ENCODE measurements at places on chromosomes 5 and 9.

DNA sequence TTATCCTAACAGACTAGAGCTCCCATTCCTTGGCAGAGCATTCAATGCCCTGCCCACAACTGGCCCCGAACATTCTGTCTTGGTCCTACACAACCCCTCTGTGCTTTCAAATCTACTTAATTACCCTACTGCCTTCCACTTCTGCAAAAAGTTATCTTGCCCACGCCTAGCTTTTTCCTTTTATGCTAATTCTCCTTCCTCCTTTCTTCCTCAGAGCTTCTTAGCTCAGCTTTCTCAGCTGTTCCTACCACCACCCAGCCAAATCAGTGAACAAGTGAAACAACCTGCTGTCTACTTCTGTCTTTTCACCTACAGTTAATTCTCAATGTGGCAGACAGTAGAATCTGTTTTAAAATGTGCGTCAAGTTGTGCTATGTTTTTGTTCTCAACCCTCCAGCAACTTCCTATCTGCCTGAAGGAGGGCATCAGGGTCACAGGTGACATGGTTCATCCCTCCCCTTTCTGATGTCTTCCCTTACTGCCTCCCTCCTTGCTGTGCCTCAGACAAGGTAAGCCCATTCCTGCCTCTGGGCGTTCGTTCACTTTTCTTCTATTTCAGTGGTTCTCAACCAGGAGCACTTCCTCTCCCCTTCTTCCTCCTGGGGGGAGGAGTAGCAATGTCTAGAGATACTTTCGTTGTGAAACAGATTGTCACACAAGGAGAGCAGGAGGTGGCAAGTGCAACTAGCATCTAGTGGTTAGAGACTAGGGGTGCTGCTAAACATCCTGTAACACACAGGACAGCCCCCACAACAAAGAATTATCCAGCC, 1.3 kb upstream of the REEP5 start:
- DNase-seq, result no peak

- no peak for DNase-seq
Observed at GRCh38 chr9:114050646-114051045, 27.5 kb downstream of the AMBP start.

- DNase-seq, result no peak
Observed at GRCh38 chr5:125005266-125005665, 258.8 kb upstream of the ZNF608 start.

GRCh38 chr9:134877541-134877940, 3.1 kb upstream of the FCN2 start:
- DNase-seq, result no peak

GRCh38 chr9:105535920-105536668, 21.8 kb upstream of the FKTN start:
- DNase-seq, result no peak

- DNase-seq, result no peak
Observed at GRCh38 chr9:38017149-38017884, 51.7 kb downstream of the SHB start.

DNA sequence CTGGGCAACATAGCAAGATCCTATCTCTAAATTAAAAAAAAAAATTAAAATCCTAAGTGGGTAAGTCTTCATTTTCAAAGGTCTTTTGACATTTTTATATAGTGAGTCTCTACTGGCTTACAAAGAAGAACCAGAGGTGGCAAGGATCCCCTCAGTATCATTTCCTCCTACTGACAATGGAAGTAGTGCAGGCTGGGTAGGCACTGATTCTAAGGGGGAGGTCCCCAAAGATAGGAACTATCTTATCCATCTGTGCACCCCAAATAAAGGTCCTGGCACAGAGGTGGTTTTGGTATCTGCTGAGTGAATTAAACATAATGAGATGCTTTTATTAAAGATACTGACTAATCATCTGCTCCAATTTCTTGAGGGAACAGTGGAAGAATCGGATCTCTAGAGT, 4.2 kb downstream of the FAM193B start:
- DNase-seq, result no peak

- DNase-seq, result no peak
Observed at GRCh38 chr5:150562832-150563231, 54.9 kb downstream of the NDST1 start.

GRCh38 chr9:110006657-110007056, 201.3 kb downstream of the C9orf152 start:
- DNase-seq, result no peak

- no peak for DNase-seq
Observed at GRCh38 chr9:116888066-116888465, 201.0 kb downstream of the TRIM32 start.

- DNase-seq, result no peak
Observed at GRCh38 chr5:40052808-40053207, 626.9 kb upstream of the PTGER4 start.

DNA sequence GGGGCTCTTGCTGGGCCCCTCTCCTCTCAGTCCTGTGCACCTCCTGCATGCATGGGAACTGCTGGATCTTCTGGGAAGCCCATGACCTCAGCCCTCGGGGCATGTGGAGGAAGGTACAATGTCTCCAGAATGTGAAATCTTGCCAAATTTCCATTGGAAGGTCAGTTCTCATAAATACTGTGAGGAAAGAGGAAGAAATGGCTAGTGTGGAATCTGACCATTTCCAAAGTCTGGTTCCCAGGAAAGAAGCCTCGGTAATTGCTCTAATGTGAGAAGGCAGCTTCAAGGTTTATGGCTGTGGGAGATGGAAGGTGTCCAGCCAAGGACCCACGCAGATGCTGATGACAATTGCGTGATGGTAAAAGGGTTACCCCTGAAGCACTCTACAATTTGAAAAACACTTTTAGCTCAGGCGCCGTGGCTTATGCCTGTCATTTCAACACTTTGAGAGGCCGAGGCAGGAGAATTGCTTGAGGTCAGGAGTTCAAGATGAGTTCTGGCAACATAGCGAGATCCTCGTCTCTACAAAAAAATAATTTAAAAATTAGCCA, 8.1 kb upstream of the IL17B start:
- no peak for DNase-seq

GRCh38 chr9:109555215-109555614, 57.1 kb upstream of the PTPN3 start:
- DNase-seq, result no peak

DNA sequence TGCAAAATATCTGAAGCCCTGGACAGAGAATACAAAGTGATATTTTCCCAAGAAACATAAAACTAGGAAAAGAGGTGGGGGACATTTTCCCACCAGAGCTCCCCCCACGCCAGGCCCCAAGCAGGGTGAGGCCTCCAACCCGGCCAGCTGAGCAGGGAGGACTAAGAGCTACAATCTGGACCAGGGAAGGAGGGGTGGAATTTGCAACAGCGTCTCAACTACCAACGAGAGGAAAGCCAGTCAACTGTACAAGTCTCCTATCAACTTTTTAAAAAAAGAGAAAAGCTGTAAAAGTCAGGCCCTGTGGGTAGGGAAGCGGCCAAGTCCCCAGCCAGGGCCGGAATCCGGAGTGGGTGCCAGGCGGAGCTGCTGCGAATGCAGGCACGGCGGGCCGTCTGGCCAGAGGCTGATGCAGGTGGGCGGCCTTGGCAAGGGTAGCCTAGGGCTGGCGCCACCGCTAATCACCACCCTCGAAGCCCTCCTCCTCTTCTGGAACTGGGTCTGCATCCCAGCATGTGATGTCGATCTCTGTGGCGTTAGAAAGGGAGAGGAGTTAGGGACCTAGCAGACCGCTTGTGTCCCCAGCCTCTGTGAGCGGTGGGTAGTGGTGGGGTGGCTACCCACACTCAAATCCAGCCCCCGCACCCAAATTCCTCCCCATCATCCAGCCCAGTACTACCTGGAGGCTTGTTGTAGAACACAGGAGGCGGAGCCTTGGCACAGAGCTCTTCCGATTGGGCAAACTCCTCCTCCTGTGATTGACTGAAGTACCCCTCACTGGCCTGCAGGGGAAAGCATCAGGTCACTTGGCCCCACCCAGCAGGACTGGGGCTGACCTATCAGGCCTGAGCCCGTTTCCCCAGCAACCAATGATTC, 10.6 kb downstream of the PRR7 start:
- no peak for DNase-seq

GRCh38 chr9:5978523-5978922, 36.9 kb downstream of the RANBP6 start:
- DNase-seq, result no peak

- DNase-seq, result no peak
Observed at GRCh38 chr9:134785325-134786108, 95.1 kb upstream of the FCN2 start.

DNA sequence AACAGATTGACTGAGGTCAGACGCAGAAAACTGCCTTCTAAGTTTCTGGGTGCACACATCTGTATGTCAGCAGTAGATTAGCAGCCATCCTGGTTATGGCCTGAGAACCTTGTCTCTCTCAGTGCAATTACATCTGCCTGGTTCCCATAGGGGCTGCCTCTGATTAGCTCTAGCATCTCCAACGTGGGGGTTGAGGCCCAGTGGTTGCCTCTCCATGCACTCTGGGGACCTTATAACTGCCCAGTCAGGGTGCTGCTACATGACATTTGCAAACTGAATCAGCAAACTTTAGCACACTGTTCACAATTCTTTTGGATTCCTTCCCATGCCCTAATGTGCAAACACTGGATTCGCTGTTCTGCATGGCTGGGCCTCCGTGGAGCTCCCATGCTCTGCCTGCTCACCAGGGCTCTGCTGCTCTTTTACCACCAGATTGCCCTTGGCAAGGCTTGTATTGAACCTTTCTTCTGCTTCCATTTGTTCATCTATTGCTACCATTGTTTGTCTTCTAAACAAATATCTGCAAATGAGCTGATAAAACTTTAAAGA, 36.2 kb downstream of the SNX18 start:
- no peak for DNase-seq

DNA sequence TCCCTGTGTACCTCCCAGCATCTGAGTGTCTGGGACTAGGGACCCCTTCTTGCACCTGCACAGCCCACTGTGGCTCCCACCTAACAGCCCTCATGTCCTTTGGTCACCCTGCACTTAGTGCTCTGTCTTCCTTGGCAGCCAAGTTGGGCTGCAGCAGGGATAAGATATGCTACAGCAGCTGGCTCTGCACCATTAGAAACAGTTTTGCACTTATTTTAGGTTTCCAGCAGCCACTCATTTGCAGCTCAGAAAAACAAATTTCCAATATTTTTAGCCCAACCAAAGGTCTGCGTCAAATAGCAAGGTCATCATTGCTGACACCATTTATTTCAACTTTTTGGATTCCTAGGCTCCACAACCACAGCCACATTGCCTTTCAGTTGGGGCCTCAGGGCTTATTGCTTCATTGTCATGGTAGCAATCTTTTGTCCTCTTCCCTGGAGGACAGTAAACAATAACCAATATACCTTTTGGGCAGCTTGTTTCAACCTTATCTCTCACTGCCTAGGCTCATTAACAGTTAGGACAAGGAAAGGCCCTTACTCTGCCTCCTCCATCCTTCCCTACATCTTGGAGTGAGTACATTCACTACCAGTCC, 263.9 kb downstream of the COX7C start:
- DNase-seq, result no peak

- DNase-seq, result no peak
Observed at GRCh38 chr5:115389034-115389798, 92.8 kb upstream of the CCDC112 start.

DNA sequence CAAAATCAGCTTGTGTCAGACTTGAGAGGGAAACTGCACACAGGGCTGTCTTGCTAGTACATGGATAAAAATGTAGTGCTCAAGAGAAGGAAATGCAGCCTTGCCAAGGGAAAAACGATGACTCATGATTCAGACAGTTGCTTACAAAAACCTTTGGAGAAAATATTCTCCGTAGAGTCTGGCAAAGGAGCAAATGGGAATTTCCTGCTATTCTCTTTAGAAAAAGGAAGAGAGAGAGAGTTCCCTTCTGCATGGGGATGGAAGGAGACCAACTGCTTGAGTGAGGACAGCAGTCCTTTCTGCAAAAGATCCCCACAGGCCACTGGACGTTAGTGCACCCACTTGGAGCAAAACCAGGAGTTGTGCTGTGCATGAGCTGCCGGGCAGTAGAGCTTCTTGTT, 7.6 kb downstream of the IFNB1 start:
- no peak for DNase-seq

- no peak for DNase-seq
Observed at GRCh38 chr5:147874910-147875367, 3.6 kb upstream of the SCGB3A2 start.

DNA sequence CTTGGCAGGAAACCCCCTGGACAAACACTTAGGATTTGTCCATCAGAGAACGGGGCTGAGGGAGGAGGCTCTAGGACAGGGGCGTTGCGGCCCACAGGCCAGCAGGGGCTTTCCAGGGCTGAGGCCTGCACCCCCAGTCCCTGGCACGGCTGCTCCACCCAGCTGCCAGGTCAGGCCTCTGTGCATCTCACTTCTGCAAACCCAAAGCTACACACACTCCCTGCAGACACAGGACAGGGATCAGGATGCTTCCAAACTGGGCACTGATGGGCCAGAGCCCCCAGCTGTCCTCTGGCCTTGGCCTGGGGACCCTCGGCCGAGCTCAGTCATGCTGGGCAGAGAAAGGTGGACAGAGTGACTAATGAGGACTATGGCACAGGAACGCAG, 106.2 kb upstream of the SARDH start:
- DNase-seq, result no peak

Measured in vagina (tissue), 2 donors.